ENCODE measurements at places on chromosomes 13 and 19.
A peak's percentile ranks its signal among the peaks of the same experiment; 100 is the strongest.

DNA sequence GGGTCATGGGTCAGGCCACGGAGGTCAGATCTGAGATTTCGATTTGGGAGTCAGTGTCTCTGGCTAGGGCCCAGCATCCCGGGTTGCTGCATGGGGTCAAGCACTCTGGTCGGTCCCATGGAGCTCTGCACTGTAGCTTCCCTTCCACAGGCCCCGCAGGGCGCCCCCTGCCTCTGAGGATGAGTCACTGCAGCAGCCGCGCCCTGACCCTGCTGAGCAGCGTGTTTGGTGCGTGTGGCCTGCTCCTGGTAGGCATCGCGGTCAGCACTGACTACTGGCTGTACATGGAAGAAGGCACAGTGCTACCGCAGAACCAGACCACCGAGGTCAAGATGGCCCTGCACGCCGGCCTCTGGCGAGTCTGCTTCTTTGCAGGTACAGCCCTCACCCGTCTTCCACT lies 3.6 kb downstream of the CACNG7 start:
- no peak for DNase-seq

- no peak for DNase-seq
These were observed 74.1 kb downstream of the DCLK1 start for GRCh38 chr13:36057041-36057440.

DNA sequence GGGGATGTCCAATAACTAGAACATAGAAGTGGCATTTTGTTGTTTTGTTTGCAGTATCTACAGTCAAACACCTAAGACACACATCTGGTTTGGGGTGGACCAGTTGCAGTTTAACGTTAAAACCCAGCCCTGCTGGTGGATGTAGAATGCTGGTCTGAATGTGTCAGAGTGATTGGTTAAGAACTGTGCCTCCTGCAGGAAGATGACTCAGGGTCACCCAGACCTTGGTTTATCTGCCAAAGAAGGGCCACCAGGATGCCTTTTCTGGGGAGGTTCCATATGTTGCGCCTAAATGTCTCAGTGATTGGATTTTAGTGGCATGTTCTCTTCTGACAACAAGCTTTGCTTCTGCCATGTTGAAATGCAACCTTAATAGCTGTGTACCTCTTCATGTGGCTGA lies 23.1 kb downstream of the ZNF536 start:
- no peak for DNase-seq

- DNase-seq: no peak
These were observed 885.2 kb downstream of the PCDH9 start for GRCh38 chr13:66344805-66345517.

DNA sequence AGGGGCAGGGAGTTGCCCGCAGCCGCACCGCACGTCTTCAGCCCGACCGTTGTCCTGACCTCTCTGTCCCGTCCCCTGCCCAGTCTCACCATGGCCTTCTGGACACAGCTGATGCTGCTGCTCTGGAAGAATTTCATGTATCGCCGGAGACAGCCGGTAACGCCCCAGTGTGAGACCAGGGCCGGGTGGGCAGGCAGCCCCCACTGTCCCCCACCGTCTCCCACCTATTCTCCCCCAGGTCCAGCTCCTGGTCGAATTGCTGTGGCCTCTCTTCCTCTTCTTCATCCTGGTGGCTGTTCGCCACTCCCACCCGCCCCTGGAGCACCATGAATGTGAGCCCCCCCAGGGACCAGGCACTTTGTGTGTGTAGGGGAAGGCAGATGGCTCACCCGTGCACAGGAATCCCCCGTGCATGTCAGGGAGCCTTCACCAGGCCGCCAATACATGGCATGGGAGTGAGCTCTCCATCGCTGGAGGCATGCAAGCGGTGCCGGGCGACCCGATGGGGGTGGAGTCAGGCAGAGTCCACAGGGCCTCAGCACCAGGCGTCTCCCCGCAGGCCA lies 1.4 kb downstream of the ABCA7 start:
- no peak for DNase-seq

DNA sequence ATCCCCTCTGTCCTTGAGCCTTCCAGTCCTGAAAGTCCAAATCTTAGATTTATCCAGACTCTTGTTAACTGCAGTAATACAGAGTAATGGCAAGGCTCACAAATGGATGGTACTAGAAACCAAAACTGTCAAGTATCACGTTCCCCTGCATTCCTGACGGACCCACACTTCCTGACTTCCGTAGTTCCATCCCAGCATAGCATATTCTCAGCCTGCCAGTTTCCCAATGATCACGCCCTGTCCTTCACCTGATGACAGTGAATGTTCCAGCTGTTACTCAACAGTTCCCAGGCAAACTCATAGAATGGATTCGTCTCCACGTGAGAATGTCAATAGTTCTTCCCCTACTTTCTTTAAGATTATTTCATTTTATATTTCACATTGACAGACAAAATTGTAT lies 33.6 kb downstream of the SLC7A1 start:
- no peak for DNase-seq

- no peak for DNase-seq
These were observed 1.3 kb upstream of the C1QTNF9 start for GRCh38 chr13:24308068-24308445.

- DNase-seq: no peak
These were observed 89.2 kb downstream of the MZT1 start for GRCh38 chr13:72638059-72638815.

GRCh38 chr13:37175996-37176395 lies 70.5 kb upstream of the CSNK1A1L start:
- peak; percentile 55 for DNase-seq

DNA sequence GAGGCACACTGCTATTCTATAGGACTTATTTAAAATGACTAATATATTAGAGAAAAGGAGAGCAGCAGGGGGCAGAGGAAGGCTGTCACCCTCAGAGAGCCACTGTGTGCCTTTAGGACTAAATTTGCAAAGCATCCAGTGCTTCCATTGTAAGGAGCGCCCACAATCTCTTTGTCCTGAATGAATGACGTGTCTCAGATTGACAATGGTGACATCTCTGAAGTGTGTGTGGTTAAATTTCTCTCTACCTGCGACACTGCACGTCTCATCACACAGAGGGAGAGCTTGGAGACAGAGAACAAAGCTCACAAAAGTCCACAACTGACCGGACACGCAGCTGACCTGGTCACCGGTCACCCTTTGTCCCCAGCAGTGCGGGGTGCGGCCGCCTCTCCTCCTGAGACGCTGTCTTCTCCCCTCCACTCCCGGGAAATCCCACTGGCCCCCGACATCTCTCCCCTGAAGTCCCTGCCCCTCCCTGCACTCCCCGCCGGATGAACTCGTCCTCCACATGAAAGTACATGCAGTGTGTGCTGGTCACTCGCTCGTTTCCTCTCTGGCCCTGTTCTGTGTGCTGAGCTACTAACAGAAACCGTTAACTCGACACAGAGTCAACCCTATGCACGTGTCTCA lies 107.2 kb downstream of the RAB20 start:
- no peak for DNase-seq

- DNase-seq: no peak
These were observed 387.6 kb downstream of the SLITRK6 start for GRCh38 chr13:85411591-85411990.

DNA sequence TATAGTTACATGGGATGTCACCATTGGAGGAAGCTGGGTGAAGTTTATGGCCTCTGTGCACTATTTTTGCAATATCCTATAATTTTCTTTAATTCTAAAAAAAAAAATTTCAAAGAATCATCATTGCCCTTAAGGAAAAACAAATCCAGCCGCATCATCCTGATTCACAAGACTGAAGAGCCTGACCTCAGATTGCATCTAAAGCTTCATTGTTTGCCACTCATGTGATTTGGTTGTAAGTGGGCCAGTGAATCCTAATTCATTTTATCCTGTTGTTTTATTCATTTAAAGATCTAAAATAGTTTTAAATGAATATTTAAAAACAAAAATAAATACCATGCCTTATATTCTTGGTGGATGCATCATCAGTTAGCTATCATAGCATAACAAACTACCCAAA lies 504.5 kb downstream of the TBC1D4 start:
- DNase-seq: no peak

- no peak for DNase-seq
These were observed 53.8 kb downstream of the ATP11A start for GRCh38 chr13:112743451-112744167.

DNA sequence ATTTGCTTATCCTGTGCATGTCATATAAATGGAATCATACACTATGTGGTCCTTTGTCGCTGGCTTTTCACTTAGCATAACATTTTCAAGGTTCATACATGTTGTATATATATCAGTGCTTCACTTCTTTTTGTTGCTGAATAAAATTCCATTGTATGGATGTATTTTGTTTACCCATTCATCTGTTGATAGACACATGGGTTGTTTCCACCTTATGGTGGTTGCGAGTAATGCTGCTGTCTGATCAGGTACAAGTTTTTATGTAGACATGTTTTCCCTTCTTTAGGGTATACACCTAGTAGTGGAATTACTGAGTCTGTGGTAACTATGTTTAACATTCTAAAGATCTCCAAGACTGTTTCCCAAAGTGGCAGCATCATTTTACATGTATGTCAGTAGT lies 102.5 kb downstream of the RNF17 start:
- no peak for DNase-seq

DNA sequence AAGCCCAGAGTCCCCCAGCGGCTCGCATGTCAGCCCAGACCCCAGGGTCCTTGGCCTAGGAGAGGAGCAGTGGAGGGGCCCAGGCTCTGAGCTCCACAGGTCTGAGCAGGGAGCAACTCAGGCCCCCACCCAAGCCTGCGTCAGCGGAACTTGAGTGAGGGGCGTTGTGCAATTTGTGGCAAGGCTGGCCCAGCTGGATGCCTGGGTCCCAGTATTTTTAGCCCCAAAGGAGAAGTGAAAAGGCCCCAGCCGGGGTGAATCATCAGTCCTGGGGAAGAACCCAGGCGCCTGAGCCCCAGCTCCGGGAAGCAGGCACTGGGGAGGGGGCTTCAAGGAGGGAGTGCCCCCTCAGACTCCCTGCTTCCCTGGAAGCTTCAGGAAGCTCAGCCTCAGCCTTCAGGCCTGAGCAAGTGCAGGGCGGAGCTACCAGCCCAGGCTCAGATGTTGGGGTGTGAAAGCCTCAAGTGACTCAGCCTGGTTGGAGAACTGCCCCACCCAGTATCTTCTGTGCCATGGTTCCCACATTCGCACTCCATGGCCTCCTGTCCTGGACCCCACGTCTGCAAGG lies 7.2 kb downstream of the MED29 start:
- no peak for DNase-seq

DNA sequence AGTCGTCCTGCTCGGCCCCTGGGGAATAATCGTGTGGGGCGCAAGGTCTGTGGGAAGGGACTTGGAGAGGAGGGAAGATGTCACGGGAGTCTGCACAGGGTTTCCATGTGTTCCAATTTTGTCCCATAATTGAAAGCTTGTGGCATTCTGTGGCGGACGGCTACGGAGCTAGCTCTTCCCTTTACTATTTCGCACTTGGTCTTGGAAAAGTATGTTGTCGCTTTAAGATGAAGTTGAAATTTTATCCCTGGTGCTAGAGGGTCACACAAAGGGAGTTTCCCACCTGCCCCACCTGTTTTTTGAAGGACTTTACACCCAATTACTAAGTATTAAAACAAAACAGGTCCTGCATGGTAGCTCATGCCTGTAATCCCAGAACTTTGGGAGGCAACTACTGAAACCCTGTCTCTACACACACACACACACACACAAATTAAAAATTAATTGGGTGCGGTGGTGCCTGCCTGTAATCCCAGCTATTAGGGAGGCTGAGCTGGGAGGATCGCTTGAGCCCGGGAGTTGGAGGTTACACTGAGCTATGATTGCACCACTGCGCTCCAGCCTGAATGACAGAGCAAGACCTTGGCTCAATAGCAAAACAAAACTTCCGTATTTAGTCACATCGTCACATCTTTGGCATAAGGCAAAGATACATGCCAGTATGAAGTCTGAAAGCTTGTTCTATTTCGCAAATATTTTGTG lies 967 bp upstream of the TPT1 start:
- no peak for DNase-seq

GRCh38 chr13:73708393-73708985 lies 425.7 kb downstream of the KLF12 start:
- DNase-seq: peak; percentile 39

DNA sequence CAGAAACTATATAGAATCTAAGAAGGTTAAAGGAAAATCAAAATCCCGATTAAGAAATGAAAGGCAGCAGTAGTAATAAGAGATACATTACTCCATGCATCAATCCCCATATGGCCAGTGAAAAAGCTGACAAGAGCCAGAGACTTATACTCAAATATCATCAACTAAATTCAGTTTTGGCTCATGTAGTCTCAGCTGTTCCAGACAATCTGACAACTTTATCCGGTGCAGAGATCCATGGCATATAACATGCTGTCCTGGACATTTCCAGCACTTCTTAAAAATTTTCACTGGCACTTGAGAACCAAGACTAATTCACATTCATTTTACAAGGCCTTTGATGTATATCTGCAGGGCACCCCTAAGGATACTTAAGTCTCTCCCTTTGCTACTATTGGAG lies 255.7 kb upstream of the KLHL1 start:
- no peak for DNase-seq

DNA sequence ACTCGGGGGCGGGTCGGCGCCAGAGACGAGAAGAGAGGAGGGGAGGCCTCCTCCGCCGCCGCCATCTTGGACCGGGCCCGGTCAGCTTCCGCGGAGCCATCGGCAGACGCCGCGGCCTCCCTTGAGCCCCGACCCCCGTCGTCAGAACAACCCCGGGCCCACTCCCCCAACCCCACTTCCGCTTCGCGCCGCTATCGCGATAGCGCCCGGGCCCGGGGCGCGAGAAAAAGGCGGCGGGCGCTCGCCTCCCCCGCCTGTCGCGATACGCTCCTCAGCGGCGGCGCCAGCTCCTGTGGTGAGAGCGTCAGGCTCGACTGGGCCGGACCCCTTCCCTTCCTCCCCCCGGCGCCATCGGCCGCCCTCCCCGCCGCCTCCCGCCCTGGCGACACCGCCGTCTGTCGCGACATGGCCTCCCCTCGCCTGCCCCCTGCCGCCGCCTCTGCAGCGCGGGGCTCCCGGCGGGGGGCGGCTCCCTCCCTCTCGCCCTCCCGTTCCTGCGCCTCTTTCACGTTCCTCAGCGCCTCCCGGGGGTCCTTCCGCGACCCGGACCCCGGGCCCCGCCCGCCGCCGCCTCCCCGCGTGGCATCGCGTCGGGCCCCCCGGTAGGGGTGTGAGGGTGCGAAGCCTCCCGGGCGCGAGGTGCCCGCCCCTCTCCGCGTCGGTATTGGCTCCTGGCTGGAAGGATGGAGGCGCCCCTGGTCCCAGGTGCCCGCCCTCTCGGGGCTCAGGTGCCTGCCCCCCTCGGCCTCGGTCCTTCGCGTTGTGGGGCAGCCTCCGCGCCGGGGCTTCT lies at the start of gene CNOT3:
Gene CNOT3 (plus strand): TSS at position 64 of the 790 bp plus-strand sequence. CDS start 5,217 bp downstream, outside the sequence.
- no peak for DNase-seq

DNA sequence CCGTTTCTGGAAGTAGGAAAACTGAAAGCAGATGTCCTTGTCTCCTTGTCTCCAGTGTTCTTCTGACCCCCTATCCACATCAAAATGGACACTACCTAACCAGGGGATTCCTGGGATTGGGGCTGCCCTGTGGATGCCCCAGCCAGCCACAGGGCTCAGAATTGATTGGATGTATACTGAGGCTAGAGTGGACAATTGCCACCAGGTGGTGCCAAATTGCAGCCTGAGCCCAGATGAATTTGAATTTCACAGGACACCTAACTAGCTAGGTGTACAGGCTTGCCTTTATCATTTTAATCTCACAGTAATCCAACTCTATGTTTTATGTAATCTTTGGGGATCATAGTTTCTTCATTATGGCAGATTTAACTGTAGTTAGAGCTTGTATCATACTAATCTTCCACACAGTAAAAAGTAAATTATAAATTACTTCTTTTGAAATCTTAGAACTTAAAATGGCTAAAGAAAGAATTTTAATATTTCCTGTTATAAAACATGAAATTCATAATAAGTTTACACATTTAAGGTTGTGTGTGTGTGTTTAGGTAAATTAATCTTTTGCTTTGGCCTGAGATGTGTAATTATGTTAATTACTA lies 58.0 kb downstream of the PIBF1 start:
- peak; percentile 3 for DNase-seq

Measured in AG04450 (cell line).